ENCODE measurements at places on chromosomes 6 and 20.

GRCh38 chr6:158808941-158809678 is 10.1 kb downstream of the EZR start:
- no peak for DNase-seq

DNA sequence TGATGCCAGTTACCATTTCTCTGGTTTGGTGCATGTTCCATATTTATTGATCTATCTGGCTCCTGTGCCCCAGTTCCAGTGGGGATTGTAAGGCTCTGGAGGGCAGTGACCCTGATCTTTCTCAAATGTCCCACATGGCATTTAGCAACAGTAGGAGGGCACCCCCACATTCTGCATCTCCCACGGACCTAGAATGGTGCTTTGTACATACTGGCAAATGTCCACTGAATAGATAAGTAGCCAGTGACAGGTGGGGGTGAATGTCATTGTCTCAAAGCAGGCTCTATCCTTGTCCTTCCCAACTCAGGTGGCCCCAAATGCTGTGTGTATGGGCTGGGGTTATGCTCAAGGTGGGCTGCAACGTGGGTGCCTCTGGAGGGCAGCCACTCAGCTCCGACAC is 84.2 kb downstream of the TMEM242 start:
- DNase-seq: no peak

- no peak for DNase-seq
Observed at GRCh38 chr6:99689916-99690685, 83.5 kb downstream of the PRDM13 start.

GRCh38 chr20:35607003-35607735 is 8.5 kb upstream of the SPAG4 start:
- DNase-seq: no peak

DNA sequence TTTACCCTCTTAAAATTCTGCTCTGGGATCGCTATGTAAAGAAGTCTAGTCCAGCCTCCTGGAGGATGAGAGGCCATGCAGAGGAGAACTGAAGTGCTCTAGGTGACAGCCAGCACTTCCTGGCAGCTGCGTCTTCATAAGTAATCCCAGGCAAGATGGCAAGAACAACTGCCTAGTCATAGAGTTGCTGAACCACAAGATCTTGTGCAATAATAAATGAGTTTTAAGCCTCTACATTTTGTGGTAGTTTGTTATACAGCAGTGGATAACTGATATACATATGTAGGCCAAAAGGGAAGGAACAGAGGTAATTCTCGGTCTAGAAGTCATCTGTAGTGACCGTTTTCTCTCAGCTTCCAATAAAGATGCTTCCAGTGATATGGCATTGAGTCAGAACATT is 103.8 kb upstream of the FLRT3 start:
- no peak for DNase-seq

- DNase-seq: no peak
Observed at GRCh38 chr20:14523090-14523489, 185.7 kb upstream of the FLRT3 start.

DNA sequence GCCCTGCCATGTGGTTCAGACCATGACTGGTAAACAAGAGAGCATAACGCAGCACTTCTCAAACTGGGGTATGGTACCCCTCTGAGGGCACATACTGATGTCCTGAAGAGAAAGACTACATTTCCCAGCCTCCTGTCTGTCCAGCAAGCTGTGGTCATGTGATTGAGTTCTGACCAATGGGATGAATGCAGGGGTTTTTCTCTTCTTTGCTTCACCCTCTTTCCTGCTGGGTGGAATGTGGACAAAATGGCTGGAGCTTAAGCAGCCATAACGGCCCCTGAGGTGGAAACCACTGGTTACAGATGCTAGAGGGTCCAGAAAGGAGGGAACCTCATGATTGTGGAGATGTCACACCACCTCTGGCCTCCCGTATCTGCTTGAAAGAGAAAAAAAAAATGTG is 19.4 kb upstream of the KCNB1 start:
- no peak for DNase-seq

DNA sequence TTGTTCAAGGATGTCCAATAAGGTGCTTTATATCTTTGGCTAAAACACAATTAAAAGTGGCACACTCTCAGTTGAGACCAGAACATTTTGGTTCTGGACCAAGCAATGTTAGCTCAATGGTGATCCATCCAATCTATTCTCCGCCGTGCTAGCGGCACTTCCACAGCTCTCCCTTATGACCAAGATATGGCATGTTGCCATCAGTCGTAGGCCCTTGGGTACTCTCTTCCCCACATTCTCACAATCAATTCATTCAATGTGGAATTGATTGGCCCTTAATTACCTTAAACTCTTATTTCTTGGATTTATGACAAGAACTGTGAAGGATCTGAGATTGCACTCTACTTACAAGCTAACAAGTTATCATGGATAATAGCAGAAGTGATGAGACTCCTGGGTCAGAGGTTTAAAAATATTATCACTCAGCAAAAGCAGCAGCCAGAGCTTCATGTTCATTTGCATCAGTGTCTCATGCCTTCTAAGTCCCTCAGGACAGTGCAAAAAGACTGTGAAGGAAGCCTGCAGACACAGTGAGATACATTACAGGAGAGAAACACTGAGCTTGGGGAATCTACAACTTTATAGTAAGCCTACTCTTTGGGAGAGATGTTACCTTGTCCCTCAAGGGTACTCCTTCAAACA is 80.0 kb upstream of the ARG1 start:
- no peak for DNase-seq

Data from NK-92 treated with Interleukin-12 subunit alpha and Interleukin-12 subunit beta, amount 100 ng/mL, for 24 hours (cell line).